ENCODE measurements at places on chromosomes 1 and 21.

DNA sequence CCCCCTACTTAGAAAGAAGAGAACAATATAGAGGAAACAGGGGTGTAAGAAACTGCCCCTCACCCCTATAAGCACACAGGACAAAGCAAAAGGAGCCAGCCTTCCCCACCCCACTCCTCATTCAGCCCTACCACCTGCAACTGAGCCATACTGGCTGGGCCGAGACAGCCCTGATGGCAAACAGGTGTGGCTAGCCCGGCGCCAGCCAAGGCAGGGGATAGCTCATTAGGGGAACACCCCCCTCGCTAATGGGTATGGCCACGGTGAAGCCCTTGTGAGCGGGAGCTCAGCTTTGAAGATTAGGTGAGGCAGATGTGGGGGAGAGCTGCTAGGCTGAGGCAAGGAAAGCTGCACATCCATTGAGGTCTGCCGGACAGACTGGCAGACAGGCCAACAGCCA is 65.5 kb downstream of the ERI3 start:
- no peak for DNase-seq

- no peak for DNase-seq
These were observed 75.8 kb downstream of the FHAD1 start for GRCh38 chr1:15322648-15323350.

GRCh38 chr1:174376030-174376429 is 71.7 kb upstream of the GPR52 start:
- DNase-seq: no peak

- no peak for DNase-seq
These were observed 92.1 kb upstream of the SMYD2 start for GRCh38 chr1:214188835-214189234.

GRCh38 chr21:19197950-19198349 is 794.4 kb upstream of the TMPRSS15 start:
- DNase-seq: no peak

GRCh38 chr1:18541046-18541795 is 60.5 kb downstream of the KLHDC7A start:
- DNase-seq: no peak

GRCh38 chr1:43048601-43049011 is 89.9 kb upstream of the SLC2A1 start:
- no peak for DNase-seq

DNA sequence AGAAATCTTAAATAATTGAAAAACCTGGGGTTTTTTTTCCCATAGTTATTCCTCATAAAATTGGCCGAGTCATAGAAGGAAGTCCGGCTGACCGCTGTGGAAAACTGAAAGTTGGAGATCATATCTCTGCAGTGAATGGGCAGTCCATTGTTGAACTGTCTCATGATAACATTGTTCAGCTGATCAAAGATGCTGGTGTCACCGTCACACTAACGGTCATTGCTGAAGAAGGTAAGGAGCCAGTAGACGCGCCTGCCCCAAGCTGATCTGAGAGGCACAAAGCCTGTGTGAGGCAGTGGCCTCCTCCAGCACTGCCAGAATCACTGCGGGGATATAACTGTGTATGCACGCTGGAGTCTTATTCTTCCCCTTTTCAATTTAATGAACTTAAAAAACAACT is 100.3 kb downstream of the PHTF1 start:
- no peak for DNase-seq

DNA sequence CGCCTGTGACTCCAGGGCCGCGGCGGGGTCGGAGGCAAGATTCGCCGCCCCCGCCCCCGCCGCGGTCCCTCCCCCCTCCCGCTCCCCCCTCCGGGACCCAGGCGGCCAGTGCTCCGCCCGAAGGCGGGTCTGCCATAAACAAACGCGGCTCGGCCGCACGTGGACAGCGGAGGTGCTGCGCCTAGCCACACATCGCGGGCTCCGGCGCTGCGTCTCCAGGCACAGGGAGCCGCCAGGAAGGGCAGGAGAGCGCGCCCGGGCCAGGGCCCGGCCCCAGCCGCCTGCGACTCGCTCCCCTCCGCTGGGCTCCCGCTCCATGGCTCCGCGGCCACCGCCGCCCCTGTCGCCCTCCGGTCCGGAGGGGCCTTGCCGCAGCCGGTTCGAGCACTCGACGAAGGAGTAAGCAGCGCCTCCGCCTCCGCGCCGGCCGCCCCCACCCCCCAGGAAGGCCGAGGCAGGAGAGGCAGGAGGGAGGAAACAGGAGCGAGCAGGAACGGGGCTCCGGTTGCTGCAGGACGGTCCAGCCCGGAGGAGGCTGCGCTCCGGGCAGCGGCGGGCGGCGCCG is at the start of gene SIM2:
Gene SIM2 (plus strand): TSS at position 135 of the 565 bp plus-strand sequence. CDS start 632 bp downstream, outside the sequence.
- no peak for DNase-seq

DNA sequence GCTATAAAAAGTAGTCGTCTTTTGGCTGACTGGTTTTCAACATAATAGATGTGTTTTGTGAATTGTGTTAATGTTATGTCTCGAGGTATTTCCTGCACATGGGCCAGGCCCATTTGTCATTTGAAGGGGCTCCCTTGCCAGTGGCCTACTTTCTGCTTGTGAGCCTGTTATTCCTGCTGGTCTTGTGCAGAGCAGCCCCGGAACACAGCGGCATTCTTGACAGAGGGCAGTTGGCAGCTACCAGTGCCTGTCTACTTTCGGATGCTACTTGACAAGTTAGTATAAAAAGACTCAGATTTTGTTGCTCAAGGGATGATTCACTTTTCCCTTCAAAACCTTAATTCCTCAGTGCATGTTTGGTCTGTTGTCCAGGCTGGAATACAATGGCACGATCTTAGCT is 28.5 kb downstream of the PGM1 start:
- no peak for DNase-seq

- DNase-seq: peak; percentile 12
These were observed 19.5 kb upstream of the NCMAP start for GRCh38 chr1:24536391-24536840.

- peak; percentile 84 for DNase-seq
These were observed 81.7 kb upstream of the BEND5 start for GRCh38 chr1:48858200-48858920.

GRCh38 chr1:114103992-114104391 is 49.7 kb downstream of the SYT6 start:
- DNase-seq: no peak

- DNase-seq: no peak
These were observed 120.7 kb downstream of the NGF start for GRCh38 chr1:115217150-115218033.

GRCh38 chr1:77649127-77649526 is 33.3 kb downstream of the ZZZ3 start:
- DNase-seq: no peak

DNA sequence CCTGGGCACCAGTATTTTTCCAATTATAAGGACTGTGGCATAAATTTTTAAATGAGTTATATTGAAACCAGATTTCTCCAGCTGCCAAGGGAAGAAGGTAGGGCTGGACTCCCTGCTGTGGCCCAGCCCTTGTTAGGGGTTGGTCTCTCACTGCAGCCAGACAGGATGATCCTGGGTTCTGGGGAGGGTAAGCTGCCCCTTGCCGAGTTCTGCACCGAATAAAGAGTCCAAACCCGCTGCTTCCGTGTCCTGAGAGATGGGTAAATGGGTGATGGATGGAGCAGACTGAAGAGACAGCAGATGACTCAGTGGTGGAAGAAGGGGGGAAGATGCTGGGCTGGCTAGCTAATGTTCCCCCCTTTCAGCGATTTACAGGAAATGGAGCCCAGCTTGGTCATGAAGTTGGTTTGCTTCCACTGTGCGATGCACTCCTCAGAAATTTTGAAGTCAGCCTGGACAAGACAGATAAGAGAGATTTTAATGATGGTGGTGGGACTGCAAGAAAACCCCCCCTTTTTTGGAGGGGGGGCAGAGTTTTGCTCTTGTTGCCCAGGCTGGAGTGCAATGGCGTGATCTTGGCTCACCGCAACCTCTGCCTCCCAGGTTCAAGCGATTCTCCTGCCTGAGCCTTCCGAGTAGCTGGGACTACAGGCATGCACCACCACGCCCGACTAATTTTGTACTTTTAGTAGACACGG is 41.4 kb downstream of the YARS1 start:
- peak; percentile 90 for DNase-seq

GRCh38 chr21:29805105-29805504 is 134.7 kb downstream of the GRIK1 start:
- no peak for DNase-seq

- no peak for DNase-seq
These were observed 21.3 kb upstream of the ZNF326 start for GRCh38 chr1:89973471-89974127.

- DNase-seq: no peak
These were observed 18.5 kb upstream of the LRRC53 start for GRCh38 chr1:74530892-74531291.

DNA sequence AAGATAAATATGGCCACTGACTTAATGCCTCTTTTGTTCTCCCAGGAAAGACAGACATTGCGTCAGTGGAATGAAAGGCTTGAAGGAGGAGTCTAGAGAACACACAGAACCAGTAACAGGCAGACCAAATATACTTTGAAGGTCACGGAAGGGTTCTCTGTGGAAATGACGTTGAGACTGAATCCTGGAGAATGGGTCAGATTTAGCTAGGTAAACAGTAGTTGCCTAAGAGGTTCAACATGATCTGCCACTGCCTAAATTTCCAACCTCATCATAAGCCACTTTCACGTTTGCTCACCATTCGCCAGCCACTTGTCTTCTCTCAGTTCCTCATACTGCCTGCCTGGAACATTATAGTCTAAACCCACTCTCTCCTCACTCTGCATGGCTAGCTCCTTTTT is 20.5 kb downstream of the PLA2G4A start:
- DNase-seq: no peak

DNA sequence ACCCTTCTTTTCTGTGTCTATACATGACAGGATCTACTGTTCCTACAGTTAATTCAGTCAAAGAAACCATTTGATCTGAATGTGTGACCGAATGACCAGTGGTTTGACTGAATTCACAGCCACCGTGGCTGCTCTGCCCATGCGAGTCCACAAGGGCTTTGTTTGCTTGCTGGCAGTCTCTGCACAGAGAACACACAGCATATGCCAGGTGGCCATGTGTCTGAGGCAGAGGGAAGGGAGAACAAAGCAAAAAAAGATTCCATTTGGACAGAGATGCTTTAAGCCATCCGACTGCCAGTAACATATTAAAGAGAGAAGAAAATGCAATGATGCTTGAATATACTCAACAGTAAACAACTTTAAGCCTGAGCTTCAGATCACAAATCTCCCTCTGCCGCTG is 737.8 kb upstream of the CXADR start:
- no peak for DNase-seq

- no peak for DNase-seq
These were observed 189.7 kb downstream of the SLC35F3 start for GRCh38 chr1:234094172-234094571.

DNA sequence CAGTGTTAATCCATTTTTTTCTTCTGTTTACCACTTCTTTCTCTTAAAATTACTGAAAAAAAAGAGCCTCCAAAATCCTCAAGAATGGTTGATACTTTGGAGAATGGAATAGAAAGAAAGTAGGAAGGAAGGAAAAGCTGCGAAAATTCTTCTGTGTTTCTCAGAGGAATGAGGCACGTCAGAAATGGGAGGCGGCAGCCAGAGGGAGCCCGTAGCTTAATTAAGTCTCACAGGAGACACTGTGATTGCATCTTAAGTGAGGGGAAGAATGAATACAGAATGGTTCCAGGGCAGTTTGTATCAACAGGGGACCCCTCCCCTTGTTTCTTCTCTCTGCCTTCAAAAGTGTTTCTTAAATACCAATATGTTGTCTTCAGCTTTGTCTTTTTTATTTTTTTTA is 1099.5 kb downstream of the PLA2G4A start:
- peak; percentile 40 for DNase-seq

DNA sequence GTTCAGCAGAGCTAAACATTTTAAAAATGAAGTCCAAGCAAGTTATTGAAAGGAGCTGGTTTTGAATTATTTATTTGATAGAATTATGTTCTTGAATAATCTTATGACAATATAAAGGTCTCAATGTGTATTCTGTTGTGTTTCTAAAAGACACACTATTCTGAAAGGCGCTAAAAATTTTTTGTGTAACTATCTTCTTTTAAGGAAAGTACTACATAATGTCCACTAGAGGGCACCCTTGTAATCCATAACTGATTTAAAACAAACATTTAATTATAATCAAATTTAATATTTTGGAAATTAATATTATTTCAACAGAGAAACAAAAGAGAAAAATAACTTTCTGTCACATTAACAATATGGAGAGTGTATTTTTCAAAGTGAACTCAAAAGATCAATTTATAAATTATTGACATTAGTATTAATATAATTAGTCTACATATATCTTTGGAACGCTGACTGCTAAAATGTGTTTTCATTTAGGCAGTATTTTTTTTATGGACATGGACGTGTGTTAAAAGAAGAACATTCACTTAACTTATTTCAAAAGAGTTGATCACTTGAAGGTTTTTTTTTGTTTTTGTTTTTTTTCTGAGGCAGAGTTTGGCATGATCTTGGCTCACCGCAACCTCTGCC is 248.4 kb downstream of the DENND1B start:
- DNase-seq: peak; percentile 17

DNA sequence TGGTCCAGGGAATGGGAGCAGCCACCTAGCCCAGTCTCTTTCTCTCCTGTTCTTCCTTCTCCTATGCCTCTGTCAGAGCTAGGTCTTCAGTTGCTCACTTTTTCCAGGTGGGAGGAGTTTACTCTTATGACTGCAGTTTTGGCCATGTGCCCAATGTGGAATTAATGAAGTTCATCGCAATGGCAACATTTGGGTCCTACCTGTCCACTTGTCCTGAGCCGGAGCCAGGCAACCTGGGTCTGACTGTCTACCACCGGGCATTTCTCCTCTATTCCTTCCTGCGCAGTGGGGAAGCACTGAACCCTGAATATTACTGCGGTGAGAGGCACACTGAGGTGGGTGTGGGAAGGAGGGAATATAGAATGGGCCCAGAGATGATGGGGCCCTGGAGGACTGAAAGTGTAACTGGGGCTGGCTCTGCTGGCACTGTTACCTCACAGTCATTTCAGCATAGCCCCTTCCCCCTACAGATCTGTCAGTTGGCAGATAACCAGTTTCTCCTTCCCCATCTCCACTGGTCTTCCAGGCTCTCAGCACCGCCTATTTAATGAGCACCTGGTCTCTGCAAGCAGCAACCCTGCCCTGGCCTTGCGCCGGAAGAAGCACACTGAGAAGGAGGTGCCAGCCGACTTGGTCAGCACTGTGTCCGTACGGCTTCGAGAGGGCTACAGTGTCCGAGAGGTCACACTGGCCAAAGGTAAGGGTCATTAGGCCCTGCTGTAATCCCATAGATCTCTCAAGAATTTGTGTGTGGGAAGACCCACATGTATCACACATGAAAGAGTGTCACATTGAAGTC is 30.1 kb downstream of the SZT2 start:
- DNase-seq: no peak

GRCh38 chr1:8825985-8826481 is 8.6 kb upstream of the RERE start:
- peak; percentile 77 for DNase-seq

- DNase-seq: no peak
These were observed 413.4 kb downstream of the DSCAM start for GRCh38 chr21:40433538-40433937.

- DNase-seq: no peak
These were observed 777 bp downstream of the AZIN2 start for GRCh38 chr1:33081554-33082305.

GRCh38 chr21:43311301-43311817 is 115.6 kb downstream of the SIK1 start:
- DNase-seq: no peak

Measured in fibroblast of upper back skin (primary cell).